ENCODE measurements at places on chromosomes 11 and 22.

GRCh38 chr11:12496181-12497025 is 119.0 kb downstream of the PARVA start:
- DNase-seq = no peak

GRCh38 chr22:24423519-24424000 is 3.8 kb upstream of the ADORA2A start:
- no peak for DNase-seq

- DNase-seq = no peak
Observed at GRCh38 chr11:63719987-63720386, 38.7 kb downstream of the RTN3 start.

- DNase-seq = no peak
Observed at GRCh38 chr11:16771350-16772140, 33.1 kb downstream of the C11orf58 start.

Data from activated CD8-positive, alpha-beta memory T cell treated with anti-CD3 and anti-CD28 coated beads for 48 hours (primary cell).